ENCODE measurements at places on chromosomes 11 and 22.

- DNase-seq: no peak
These were observed 925.7 kb upstream of the CCDC90B start for GRCh38 chr11:84211896-84212295.

GRCh38 chr11:14334893-14335292, 24.1 kb downstream of the RRAS2 start:
- no peak for DNase-seq

- peak; percentile 43 for DNase-seq
These were observed 2.5 kb upstream of the BEST1 start for GRCh38 chr11:61947486-61948210.

DNA sequence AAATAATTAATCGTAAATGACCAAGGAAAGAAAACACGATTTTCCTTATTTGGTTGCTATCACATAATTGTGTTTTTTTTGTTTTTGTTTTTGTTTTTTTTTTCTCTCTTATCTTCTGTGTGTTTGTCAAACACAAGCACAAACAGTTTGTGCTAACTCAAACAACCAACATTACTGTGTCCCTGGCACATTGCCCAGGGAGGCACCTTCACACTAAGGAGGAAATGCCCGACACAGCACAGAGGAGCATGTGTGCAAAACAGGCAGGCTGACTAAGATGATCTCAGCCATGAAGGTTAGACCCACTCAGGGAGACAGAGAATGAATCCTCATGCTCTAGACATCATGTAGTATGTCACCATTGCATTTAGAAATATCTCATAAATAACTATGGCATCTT, 130.1 kb downstream of the SOX6 start:
- DNase-seq: no peak

- DNase-seq: no peak
These were observed 16.1 kb upstream of the PPARA start for GRCh38 chr22:46134111-46134705.

DNA sequence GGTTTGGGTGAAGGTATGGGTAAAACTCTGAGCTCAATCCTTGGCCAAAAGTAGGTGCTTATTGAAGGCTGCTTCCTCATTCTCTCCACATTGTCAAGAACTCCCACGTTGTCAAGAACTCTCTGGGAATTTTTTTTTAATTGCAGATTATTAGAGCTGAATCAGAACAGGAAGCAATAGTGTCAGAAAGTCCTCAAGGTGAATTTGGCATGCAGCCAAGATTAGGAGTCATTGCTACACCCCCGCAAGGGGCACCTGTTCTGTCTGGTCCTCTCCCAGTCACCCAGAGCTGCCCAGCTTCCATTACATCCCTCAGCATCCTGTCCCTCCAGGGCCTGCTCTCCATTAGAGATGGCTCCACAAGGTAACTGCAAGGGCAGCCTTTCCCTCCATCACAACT, 996.5 kb downstream of the OPCML start:
- DNase-seq: no peak

DNA sequence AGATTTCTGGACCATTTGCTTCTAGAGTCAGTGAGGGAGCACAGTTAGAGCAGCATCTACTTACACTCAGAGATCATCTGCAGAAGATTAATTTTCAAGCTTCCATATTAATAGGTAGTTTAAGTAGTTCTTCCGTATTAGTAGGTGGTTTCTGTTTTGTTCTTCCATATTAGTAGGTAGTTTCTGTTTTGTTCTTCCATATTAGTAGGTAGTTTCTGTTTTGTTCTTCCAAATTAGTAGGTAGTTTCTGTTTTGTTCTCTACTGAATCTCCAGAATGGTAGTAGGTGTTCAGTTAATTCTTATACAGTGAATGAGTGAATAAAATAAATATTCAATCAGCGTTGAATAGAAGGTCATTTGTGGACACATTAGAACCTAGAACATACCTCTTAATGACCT, 175.7 kb downstream of the TMEM135 start:
- no peak for DNase-seq

- DNase-seq: no peak
These were observed 36.1 kb downstream of the MMP20 start for GRCh38 chr11:102589047-102589459.

- no peak for DNase-seq
These were observed 69.2 kb downstream of the RAB30 start for GRCh38 chr11:83002522-83002921.

GRCh38 chr22:23376256-23376655, 195.9 kb downstream of the BCR start:
- DNase-seq: no peak

DNA sequence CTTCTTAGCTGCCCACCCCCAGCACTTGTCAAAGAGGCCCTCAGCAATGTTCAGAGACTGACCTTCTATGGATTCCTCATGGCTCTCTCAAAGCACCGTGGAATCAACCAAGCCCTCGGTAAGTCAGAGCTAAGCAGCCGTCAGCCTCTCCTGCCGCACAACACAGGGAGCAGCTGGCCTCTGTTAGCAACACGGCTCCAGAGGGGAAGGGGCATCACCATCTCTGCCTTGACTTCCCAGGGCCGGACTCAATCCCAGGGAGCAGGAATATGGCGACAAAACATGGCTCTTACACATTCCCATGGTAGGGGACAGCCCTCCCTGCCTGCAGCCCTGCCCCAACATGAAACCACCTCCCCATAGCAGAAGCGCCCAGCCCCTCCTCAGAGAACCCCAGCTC, 18.9 kb downstream of the ARFGAP2 start:
- no peak for DNase-seq

DNA sequence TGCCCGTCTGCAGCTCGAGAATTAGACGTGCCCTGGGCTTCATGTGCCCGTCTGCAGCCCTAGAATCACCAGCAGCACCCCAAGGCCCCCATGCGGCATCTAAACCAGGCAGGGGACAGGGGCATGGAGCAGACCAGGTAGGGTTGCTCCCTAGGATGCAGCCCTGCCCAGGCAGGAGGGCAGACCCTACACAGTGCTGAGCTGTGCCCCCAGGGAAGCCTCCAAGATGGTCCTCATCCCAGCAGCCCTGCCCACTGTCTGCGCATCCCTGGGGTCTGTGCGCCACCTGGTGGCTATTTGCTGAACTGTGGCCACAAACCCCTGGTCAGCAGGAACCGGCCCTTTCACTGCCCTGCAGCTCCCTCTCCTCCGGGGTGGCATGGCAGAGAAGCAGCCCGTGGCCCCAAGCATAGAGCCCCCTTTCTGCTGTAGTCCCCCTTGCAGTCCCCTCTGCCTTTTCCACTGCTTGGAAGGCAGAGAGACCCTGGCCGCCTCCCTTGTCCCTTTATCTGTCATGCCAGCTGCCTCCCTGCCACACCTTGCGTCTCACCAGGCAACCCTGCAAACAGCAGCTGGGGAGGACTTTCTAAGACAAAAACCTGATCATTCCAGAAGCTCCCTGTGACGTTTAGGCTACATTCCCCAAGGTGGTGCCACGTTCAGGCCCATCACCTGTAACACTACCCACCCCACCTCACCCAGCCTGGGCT, 86.6 kb downstream of the KCNQ1 start:
- DNase-seq: no peak

DNA sequence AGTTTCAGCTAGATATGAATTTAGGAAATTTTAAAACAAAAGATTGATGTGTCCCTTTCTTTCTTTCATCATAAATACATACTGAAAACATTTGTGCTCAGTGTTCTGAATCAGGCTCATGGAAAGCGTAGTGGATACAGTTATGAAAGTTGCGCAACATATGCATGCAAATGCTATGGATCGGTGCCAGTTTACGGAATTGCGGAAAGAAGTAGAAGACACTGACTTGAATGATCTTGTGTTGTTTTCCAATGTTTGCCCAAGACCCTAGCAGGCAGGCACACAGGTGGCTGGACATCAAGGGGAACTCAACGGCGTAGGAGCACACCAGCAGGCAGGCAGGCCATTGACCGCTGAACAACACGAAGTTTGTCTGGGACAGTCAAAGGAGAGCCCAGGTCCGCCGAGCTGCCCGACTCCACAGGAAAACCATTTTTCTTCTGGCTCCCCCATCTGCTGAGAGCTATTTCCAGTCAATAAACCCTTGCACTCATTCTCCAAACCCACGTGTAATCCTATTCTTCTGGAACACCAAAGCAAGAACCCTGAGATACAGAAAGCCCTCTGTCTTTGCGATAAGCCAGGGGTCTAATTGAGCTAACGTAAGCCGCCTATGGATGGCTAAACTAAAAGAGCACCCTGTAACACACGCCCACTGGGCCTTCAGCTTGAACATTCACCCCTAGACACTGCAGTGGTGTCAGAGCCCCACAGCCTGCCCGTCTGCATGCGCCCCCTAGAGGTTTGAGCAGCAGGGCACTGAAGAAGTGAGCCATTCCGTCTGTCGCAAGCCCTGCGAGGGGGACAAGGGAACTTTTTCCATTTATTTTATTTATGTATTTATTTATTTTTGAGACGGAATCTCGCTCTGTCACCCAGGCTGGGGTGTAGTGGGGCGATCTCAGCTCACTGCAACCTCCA, 7.4 kb upstream of the BIRC3 start:
- no peak for DNase-seq

DNA sequence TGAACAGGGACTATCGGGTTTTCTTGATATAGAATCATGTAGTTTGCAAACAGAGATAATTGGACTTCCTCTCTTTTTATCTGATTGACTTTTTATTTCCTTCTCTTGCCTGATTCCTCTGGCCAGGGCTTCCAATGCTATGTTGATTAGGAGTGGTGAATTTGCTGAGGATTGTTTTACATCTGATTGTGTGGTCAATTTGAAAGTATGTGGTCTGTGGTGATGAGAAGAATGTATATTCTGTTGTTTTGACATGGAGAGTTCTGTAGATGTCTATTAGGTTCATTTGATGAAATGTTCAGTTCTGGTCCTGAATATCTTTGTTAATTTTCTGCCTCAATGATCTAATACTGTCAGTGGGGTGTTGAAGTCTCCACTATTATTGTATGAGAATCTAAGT, 713.2 kb upstream of the CCDC179 start:
- no peak for DNase-seq

DNA sequence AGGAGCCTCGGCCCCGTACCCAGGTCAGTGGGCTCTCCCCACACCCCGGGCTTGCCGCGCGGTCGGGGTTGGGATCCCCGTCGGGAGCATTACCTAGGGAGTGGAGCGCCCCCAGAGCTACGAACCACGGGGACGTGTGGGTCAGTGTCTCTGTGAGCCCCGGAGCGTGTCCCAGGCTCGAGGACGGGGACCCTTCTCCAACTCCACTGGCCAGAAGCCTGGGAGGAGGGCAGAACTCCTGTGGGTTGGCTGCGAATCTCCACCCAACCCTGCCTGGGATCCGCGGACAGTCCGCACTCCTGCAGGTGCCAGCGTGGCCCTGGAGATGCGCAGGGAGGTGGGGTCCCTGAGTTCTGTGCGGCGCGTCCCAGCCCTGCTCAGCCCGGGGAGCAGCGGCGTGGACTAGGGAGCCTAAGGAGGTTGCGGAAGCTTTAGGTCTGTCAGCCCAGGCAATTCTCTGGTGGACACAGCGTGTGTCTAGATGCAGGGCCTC, 346 bp downstream of the PPFIBP2 start:
- DNase-seq: no peak

GRCh38 chr11:5581014-5581413, 337 bp downstream of the OR52B6 start:
- no peak for DNase-seq

DNA sequence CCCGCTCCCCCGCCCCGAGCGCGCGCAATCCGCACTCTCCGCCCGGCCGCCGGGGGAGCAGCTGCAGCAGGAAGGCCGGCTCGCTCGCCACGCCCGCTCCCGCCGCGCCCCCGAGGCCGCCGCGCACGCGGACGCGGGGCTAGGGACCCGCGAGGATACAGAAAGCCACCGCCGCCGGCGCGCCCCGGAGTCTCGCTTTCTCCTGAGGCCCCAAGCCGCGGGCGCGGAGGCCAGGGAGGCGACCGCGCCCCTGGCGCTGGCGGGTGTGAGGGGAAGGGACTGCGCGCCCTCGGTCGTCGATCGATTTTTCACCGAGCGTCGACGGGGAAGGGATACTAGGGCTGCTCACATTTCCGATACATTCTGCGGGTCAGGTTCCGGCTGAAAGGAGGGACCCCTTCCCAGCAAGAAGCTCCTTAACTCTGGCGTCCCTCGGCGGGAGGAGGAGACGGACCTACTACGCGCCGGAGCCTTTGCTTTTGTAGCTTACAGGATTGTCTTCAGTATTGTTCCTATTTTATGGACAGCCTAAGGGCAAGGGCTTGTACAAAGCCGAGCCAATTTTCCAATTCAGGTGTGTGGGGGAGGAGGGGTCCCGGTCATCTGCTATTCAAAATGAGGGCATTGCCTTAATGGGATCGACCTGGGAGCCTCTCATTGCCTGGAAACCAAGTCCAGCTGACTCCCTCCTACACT, 416 bp upstream of the GAB2 start:
- peak; percentile 52 for DNase-seq

DNA sequence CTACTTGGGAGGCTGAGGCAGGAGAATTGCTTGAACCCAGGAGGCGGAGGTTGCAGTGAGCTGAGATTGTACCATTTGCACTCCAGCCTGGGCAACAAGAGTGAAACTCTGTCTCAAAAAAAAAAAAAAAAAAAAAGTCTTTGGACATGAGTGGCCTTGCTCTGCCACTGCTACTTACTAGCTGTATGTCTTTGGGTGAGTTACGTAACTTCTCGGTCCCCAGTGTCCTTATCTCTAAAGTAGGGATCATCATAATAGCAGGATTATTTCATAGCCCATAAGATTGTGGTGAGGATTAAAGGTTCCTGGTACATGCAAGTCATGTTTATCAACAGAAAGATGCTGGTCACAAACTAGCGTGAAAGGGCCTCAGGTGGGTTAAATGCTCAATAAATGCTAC, 53.9 kb upstream of the HEPHL1 start:
- no peak for DNase-seq

Data from SW 1271 (cell line).